ENCODE measurements at places on chromosomes 5 and 9. TPM values are rescaled to one million over a fixed set of nuclear protein-coding genes. Genes with fewer than 3 reads are reported as not detected.

GRCh38 chr5:56278335-56278753, 45.2 kb upstream of the ANKRD55 start:
- no peak for DNase-seq

- no peak for DNase-seq
Observed at GRCh38 chr5:151454166-151454565, 6.8 kb downstream of the SLC36A1 start.

SLC6A18 gene
- total RNA-seq, result not detected

- DNase-seq, result peak; percentile 54
Observed at GRCh38 chr5:18393565-18394442, 759.5 kb downstream of the TAF11L14 start.

LECT2 gene
- not detected for total RNA-seq

GRCh38 chr9:116541402-116541801, 145.7 kb upstream of the TRIM32 start:
- no peak for DNase-seq

GRCh38 chr9:3441197-3441816, 84.5 kb downstream of the RFX3 start:
- DNase-seq, result peak; percentile 28

DNA sequence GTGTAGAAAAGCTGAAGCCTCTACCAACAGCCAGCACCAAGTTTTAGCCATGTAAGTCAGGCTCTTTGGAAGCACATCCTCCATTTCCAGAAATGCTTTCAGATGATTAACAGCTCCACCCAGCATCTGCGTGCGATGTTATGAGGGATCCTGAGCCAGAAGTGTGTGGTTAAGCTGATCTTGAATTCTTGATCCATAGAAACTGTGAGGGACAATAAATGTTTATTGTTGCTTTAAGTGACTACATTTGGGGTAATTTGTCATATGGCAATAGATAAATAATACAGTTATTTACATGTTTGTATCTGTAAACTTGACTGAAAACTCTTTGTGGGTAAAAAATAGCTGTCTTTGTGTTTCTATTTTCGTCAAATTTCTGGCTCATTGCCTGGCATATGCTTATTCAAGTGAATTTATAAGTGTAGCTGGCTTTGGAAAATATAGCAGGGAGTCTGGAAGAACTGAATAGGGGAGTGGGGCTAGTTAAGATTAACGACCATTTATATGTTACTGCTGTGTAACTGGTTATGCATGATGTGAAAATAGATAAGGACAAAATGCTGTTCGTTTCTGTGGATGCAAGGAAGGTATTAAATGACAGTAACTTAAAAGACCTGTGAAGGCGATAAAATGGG, 234.1 kb downstream of the LRRC70 start:
- DNase-seq, result no peak

PCDHGC5 gene
- total RNA-seq, result 2.3 TPM

DNA sequence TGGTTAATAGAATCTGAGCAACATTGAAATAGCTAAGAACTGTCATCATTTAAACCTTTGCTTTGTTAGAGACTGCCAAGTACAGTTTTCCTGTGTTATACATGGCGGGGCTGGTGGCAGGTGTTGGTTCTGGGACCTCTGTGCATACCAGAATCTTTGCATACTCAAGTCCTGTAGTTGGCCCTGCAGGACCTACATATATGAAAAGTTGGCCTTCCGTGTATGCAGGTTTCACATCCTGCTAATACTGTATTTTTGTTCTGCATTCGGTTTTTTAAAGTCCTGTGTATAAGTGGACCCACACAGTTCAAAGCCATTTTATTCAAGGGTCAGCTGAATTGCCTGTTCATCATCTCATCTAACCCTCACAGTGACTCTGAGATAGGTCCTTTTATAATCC, 36.4 kb downstream of the LARP1 start:
- DNase-seq, result no peak

GRCh38 chr5:76544268-76544926, 78.8 kb downstream of the F2RL2 start:
- DNase-seq, result peak; percentile 61

- no peak for DNase-seq
Observed at GRCh38 chr5:116799401-116799800, 224.8 kb upstream of the SEMA6A start.

DNA sequence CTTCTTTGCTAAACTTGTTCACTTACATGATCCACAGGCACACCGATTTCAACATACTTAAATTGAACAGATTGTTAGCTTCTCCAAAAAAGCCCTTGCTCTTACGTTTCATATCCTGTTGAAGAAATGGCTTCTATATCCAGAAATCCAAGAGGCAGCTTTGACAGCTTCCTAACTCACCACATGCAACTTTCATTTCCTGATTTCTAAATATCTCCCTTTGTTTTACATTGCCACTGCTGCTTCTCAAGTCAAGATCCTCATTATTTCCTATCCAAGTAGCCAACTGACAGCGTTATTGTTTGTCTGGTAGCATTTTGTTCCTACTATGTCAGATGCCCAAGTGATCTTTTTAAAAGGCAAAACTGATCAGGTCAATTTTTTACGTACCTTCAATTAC, 913.2 kb upstream of the TYRP1 start:
- no peak for DNase-seq

GRCh38 chr9:91197232-91198181, 164.2 kb downstream of the AUH start:
- DNase-seq, result peak; percentile 95

- DNase-seq, result no peak
Observed at GRCh38 chr5:147869112-147869511, 9.4 kb upstream of the SCGB3A2 start.

DNA sequence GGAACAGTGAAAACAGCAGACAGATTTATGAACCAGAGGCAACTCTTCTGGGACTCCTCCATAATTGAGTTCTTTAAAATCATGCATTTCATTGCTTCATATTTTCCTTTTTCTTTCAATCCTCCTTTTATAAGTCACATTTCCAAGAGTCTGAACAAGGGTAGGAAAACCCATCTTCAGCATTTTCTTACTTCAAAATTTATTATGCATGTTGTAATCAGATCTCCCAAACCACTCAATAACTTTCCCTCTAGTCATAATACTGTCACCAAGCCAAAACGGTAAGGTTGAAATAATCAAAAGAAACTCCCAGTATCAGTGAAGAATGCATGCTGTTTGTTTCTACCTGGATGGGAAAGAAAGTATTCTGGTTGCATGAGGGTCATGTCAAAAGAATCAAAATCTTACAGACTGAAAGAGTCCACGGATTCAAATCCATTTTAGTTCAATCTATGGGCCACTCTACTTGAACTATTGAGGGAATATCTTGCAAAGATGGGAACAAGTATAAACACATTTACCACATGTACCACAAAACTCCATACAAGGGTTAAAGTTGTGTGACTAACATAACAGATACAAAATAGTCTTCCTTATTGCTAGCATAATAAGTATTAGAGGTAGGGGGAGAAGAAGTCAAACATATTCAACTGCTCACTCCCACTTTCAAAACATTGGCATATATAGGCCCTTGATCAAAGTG, 797.3 kb downstream of the MAT2B start:
- DNase-seq, result no peak

IL5 gene
- total RNA-seq, result not detected

ISOC1 gene
- 47.3 TPM for total RNA-seq

AJM1 gene
- 2.2 TPM for total RNA-seq

DNA sequence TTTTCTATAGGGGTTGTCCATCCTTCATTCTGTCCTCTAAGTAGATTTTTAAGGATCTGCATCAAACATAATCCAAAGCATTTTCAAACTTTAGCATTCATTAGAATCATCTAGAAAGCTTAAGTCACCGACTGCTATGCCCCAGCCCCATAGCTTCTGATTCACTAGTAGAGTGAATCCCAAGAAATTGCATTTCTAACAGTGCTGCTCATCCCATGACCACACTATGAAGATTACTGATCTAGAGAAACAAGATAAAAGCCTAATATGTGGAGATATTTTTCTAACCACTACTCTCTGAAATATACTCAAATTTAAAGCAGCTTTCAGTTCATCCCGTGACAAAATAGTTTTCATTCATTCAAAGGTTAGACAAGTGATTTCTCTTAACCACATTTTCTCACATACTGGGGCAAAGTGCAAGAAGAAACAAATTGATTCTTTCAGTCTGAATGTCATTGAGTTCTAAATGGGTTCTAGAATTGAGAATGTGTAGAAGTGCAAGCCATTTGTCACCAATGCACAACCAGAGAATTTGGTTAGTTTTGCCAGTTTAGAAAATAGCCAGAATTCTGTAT, 286.9 kb upstream of the CD180 start:
- no peak for DNase-seq

IL4 gene
- not detected for total RNA-seq

GLRA1 gene
- not detected for total RNA-seq

GCNT4 gene
- 2.4 TPM for total RNA-seq

DNA sequence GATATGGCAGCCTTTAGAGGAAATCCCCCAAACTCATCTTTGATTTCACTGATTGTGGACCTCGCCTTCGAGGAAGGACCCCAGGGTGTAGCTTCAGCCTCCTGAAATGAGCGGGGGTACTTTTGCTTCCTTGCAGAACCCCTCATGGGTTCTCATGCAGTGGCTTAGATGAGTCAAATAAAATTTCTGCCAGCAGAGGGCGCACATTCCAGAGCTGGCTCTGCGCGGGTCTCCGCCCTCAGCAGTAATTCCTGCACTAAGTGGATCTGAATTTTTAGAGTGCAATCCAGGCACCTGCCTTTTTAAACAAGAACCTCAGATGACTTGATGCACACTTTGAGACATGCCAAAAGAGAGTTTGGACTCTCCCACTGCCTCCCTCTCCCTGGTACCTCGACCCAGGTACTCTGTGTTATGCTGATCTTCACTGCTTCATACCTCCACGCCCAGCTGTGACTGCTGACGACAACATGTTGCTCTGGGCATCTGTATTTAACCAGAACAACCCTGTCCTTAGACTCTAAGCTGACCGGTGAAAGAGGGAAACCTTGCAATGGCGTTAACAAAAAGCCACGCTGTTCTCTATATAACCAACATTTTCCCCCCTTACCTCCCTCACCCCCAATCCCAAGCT, 7.3 kb downstream of the EGFLAM start:
- peak; percentile 81 for DNase-seq

DNA sequence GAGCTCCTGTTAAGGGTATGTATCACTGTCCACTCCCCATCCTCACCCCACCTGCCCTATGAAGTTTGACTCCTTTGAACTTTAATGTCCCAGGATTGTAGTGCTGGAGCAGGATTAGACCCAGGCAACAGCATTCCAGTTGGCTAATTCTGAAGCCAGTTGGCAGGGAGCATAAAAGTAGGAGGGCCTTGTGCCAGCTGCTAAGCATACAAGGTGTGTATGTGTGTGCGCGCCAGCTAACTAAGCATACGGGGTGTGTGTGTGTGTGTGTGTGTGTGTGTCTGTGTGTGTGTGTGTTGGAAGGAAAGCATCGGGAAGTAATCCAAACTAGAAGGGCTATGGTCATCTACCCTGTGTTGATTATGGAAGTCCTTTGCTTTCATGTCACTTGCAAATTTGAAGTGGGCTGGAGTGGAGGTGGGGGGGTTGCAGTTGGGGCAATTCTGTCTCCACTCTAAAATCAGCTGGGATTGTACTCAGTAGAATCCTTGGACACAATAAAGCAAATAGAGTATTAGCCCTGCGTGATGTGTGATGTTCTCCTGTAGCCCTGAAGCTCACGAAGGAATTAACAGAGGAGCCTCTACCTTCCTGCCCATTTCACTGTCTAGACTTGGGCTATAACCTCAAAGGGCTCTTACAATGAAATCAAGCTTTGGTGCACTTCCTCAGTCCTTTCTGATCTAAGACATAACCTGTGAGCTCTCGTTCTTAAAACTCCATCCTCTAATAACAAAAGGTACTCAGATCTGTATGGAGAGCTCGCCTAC, 26.9 kb downstream of the HMGCR start:
- DNase-seq, result no peak

GZMA gene
- total RNA-seq, result 0.57 TPM

- no peak for DNase-seq
Observed at GRCh38 chr5:153480401-153480800, 10.1 kb upstream of the GRIA1 start.

NAA35 gene
- 21.3 TPM for total RNA-seq

GRCh38 chr5:59999056-59999455, 105.5 kb upstream of the PDE4D start:
- no peak for DNase-seq

CCDC180 gene
- total RNA-seq, result 1.2 TPM

- peak; percentile 65 for DNase-seq
Observed at GRCh38 chr5:134127376-134127861, 12.9 kb downstream of the TCF7 start.

GRCh38 chr5:6506611-6507010, 58.0 kb downstream of the UBE2QL1 start:
- no peak for DNase-seq

- DNase-seq, result no peak
Observed at GRCh38 chr5:177358370-177358819, 671 bp downstream of the RGS14 start.

EGFL7 gene
- total RNA-seq, result 158 TPM

GRCh38 chr9:93218671-93219420, 34.9 kb downstream of the WNK2 start:
- no peak for DNase-seq

DNA sequence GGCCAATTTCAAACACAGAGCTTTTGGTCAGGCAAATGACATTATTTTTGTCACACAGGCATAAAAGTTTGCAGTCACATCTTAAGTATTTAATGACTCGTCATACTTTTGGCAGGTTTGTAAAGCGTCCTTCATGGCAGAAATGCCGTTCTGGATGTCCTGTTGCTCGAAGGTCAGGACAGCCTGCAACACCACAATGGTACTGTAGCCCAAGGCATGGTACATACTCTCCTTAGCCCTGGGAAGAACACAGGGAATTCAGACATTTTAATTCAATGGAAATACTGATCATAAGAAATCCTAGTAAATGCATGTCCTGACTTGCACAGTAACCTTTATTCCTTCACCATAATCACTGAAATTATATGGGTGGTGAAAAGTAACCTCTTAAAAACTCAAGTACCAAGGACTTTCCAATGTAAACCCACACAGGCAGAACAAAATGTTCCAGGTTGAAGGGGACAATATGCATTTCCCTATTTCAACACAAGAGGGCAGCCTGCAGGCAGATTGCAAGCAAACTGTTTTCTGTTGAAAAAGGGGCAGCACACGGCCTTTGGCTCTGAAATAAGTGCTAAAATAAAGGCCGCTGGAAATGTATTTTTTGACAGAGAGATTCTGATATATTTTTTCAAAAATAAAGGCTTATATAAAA, 95.7 kb downstream of the TTC39B start:
- DNase-seq, result peak; percentile 78

GRCh38 chr5:26060212-26060611, 978.2 kb downstream of the CDH9 start:
- DNase-seq, result no peak

- DNase-seq, result no peak
Observed at GRCh38 chr9:74172874-74173273, 324.3 kb upstream of the RORB start.

SLC6A7 gene
- total RNA-seq, result not detected
